ENCODE measurements at places on chromosomes 6 and 20.

GRCh38 chr6:143158113-143158581 is 97.5 kb downstream of the AIG1 start:
- no peak for DNase-seq

DNA sequence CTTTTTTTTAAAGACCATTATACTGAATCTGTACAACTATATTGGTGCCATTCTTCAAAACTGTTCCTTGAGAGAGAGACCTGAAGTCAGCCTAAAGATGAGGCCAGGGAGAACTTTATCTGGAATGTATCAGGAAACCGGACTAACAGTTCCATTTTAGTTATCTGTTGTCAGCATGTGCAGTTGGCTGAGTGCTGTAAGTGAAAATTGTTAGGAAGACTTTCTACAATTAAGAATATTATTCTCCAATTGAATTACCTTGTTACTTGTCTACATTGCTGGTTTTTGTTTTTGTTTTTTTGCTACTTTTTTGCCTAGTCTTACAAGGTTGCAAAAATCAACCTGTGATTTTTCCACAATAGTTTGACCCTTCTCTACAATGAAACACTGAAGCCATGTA is 7.5 kb downstream of the CEP57L1 start:
- DNase-seq = no peak

GRCh38 chr6:166488076-166488685 is 98.3 kb downstream of the RAMACL start:
- DNase-seq = peak; percentile 42

DNA sequence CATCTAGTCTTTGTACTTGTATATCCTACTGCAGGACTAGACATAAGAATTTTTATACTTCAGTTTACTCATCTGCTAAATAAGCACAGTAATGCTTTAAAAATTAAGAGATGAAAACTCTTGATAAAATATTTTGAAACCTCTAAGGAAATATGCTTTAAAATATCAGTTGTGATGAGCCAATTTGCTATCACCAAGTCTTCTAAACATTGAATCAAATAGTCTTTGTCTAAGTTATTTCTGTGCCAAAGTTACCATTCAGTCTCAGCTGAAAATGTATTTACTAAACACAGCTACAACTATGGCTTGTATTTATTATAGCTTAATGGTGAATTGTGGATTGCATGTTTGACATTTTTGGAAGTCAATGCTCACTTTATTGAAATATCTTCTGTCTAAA is 46.2 kb upstream of the RFPL4B start:
- DNase-seq = no peak
